CD4-positive, alpha-beta T cell (primary cell): ENCODE measurements at places on chromosomes 2 and 18. TPM values are rescaled to one million over a fixed set of nuclear protein-coding genes. Genes with fewer than 3 reads are reported as not detected.

DNA sequence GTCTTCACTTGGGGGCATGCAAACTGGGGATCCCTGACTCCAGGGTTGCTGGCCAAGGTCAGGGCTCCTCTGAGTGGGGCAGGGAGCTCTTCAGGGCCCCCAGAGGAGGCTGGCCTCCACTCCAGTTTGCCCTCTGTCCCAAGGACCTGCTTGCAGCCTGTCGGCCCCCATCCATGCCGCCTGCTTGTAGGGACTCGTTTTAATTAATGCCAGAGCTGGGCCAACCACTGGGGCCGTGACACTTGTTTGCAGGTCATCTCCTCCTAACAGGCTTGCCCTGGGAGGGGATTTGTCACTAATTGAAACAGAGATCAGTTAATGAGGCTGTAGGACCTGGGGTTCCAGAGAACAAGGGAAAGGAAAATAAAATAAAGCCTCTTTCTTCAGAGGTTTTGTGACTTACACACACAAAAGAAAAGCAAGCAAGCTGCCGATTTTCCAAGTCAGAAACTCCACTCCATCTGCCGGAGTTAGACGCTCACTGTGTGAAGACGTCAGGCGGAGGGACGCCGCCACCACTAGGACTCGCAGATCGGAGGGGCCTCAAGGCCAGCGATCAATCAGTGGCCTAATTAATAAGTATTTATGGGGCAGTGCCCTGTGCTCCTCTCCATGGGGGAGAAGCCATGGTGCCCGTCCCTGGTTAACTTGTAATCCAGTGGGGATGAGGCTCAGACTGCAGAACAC lies 75.9 kb downstream of the SFXN5 start:
- H3K36me3 ChIP-seq = no peaks in the 10 kb centered on the region
- no peak overlapping the region for H3K27ac ChIP-seq
- H3K4me3 ChIP-seq = no peak overlapping the region

DNA sequence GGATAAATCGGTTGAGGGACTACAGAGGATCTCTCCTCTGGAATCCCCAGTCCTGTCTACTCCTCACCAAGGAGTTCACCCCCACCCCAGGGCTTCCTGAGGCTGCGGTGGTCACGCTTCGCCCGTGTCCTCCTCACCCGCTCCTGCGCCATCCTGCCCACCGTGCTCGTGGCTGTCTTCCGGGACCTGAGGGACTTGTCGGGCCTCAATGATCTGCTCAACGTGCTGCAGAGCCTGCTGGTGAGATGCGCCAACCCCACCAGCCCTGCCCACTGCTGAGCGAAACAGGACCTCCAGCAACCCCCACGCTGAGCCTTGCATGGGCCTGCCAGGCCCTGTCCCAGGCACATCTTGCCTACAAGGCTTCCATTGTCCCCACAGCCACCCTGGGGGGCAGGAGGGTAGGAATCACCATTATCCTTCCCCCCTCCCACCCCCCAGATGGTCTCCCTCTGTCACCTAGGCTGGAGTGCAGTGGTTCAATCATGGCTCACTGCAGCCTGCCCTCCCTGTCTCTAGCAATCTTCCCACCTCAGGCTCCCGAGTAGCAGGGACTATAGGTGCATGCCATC lies 6.7 kb upstream of the CTDSP1 start:
- DNase-seq = no peak
- H3K4me1 ChIP-seq = peaks cover 42% of the 10 kb centered on the region
- no peak overlapping the region for H3K4me3 ChIP-seq
- H3K36me3 ChIP-seq = no peaks in the 10 kb centered on the region

DNA sequence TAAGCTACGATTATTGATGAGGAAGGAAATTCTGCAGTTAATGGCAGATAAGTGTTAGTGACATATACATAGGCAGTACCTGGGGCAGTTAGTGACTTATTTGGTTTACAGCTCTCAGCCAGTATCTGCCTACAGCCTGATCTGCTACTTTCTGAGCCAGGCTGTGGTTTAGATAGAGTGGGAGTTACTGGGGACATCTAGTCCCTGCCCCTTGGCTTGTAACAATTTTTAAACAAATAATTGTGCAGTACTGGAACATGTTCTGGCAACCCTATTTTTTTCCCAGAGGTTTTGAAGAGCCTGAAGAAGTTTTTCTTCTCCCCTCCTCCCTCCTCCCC lies 2.3 kb downstream of the KIF5C start:
- peaks cover 24% of the 10 kb centered on the region for H3K4me1 ChIP-seq
- DNase-seq = no peak
- H3K36me3 ChIP-seq = no peaks in the 10 kb centered on the region
- peak overlapping the region; percentile 70 for H3K4me3 ChIP-seq

DNA sequence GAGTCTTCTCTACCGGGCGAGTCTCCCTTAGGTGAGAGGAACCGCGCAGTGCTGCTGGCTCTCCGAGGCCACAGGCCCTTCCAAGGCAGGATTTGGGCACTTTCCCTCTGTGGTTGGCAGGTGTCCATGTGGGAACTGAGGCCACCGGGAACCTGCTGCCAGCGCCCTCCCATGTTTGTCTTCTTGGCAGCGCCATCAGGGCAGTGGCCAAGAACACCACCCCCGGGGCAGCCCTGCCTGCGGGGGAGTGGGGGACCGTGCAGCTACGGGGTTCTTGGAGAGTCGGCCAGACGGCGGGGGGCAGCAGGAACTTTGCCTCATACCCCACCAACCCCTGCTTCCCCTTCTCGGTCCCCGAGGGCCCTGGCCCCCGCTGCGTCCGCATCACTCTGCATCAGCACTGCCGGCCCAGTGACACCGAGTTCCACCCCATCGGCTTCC lies 10.0 kb downstream of the CAPN10 start:
- H3K4me3 ChIP-seq = no peak overlapping the region
- no peaks in the 10 kb centered on the region for H3K27me3 ChIP-seq
- DNase-seq = no peak
- H3K4me1 ChIP-seq = peaks cover 6% of the 10 kb centered on the region
- peak overlapping the region; percentile 7 for H3K27ac ChIP-seq

DNA sequence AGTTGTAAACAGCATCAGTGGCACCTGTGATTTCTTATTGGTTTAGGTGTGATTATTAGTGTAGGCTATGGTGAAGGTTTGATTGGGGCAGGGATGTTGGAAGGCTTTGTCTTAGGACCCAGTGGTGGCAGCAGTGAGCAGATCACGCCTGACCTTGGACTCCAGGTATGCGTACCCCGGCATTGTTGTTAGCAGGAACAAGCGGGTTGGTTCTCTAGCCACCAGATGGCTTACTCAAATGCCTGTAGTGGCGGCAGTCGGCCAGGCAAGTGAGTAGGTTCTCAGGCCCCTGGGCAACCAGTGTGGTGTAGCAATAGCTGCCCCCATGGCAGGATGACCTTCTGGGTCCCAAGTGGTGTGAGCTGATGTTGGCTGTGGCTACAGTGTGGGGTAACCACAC lies 558.3 kb downstream of the KCNJ3 start:
- no peak overlapping the region for H3K27ac ChIP-seq
- H3K4me3 ChIP-seq = no peak overlapping the region
- H3K4me1 ChIP-seq = no peaks in the 10 kb centered on the region
- no peaks in the 10 kb centered on the region for H3K27me3 ChIP-seq
- H3K36me3 ChIP-seq = no peaks in the 10 kb centered on the region

DNA sequence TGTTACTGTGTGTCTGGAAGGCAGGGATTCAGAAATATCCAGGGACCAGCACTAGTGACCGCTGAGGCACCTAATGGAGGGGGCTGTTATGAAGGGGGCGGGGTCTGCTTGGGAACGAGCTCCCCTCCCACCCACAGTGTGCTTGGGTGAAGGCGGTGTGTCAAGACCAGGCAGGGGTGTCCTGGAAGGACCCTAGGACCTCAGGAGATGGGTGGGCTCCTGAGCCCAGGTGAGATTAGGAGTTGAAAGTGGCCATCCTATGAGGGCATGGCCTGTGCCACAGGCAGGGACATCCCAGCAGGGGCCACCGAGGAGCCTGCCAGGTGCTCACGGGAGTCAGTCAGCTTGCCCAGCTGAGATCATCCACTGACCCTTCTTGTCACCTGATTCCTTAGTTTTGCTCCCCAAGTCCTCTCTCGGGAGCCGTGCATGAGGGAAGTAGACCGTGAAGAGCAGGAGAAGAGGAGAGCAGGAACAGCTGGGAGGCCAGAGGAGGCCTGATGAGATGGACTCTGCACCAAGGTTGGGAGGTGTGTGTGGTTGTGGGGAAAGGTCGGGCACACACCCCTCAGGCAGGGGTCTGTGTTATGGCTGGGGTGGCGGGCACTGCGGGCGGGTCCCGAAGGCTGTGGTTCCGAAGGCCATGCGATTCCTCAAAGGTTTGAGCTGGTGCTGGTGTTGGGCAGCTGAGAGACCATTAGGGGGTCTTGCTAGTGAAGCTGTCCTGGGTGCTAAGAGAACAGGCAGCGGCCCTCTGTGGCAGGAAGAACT lies 180.9 kb upstream of the HS6ST1 start:
- DNase-seq = no peak
- H3K27me3 ChIP-seq = no peaks in the 10 kb centered on the region
- no peak overlapping the region for H3K27ac ChIP-seq
- no peaks in the 10 kb centered on the region for H3K4me1 ChIP-seq

DNA sequence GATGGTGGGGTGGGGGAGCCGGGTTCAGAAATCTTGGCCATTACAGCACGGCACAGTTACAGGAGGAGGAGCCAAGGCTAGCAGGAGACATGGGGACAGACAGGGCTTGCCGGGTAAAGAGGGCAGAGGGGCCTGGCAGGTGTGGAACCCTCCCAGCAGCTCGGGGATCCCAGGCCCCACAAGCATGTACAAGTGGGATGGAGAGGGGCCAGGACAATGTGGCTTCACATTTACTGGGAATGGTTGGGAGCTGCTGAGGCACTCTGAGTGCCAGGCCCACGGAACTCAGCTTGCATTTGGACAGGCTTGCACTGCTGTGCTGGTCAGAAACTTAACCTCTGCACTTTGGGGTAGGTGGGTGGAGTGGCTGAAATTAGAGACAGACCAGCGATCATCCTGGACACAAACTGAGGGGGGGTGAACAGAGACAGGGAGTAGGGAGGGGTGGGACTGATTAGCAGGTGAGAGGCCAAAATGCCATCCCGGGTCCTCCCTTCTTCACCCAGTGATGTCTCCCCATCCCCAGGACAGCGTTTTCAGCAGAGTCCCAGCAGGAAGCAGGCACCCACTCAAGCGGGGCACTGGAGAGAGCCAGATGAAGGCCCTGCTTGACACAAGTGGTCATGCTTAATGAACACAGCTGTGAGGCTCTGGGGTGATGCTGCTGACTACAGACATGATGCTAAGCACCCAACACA lies 9.6 kb downstream of the PER2 start:
- H3K27me3 ChIP-seq = no peaks in the 10 kb centered on the region
- H3K4me1 ChIP-seq = peaks cover 10% of the 10 kb centered on the region
- no peak overlapping the region for H3K4me3 ChIP-seq
- H3K36me3 ChIP-seq = peaks cover 42% of the 10 kb centered on the region

IL1RL1 gene
- total RNA-seq = not detected

COBLL1 gene
- not detected for total RNA-seq

RAX gene
- total RNA-seq = not detected

C2orf72 gene
- not detected for total RNA-seq

B3GNT2 gene
- total RNA-seq = 47.7 TPM
